Myometrial cell (primary cell): ENCODE measurements at places on chromosomes 11 and 22. TPM values are rescaled to one million over a fixed set of nuclear protein-coding genes. Genes with fewer than 3 reads are reported as not detected.

C11orf52 gene
- total RNA-seq = not detected in 2 replicates

TNNI2 gene
- total RNA-seq = not detected in 2 replicates

OR6T1 gene
- not detected in 2 replicates for total RNA-seq

RHOD gene
- 11.2 and 22.5 TPM in 2 replicates for total RNA-seq

BRSK2 gene
- not detected in 2 replicates for total RNA-seq

CCDC15 gene
- 1.7 and 8.0 TPM in 2 replicates for total RNA-seq

NRGN gene
- 11.5 and 18.8 TPM in 2 replicates for total RNA-seq

PAMR1 gene
- total RNA-seq = 68.3 and 68.9 TPM in 2 replicates

GPR83 gene
- total RNA-seq = not detected in 2 replicates

PHETA2 gene
- total RNA-seq = 27.5 and 29.4 TPM in 2 replicates

KRTAP5-9 gene
- not detected in 2 replicates for total RNA-seq

OR8D4 gene
- total RNA-seq = not detected in 2 replicates

FOLR1 gene
- 1.2 TPM in 1 of 2 replicates, not detected in the other for total RNA-seq

APOL1 gene
- 13.5 and 22.2 TPM in 2 replicates for total RNA-seq

CALCA gene
- not detected in 2 replicates for total RNA-seq

GLYATL1 gene
- 1.2 TPM in 1 of 2 replicates, not detected in the other for total RNA-seq

SCGB1C1 gene
- not detected in 2 replicates for total RNA-seq

PHF21A gene
- total RNA-seq = 7.8 and 14.2 TPM in 2 replicates

KCNJ5 gene
- not detected in 2 replicates for total RNA-seq

SCN4B gene
- total RNA-seq = not detected in 2 replicates

SLC25A22 gene
- 18.2 and 20.0 TPM in 2 replicates for total RNA-seq

OR8A1 gene
- not detected in 2 replicates for total RNA-seq

ANKK1 gene
- total RNA-seq = not detected in 2 replicates

NXPE4 gene
- total RNA-seq = not detected in 2 replicates

KCNJ11 gene
- not detected in 2 replicates for total RNA-seq

MPST gene
- 111 and 124 TPM in 2 replicates for total RNA-seq

CD3D gene
- total RNA-seq = not detected in 2 replicates

CPT1B gene
- 0.18 TPM in 1 of 2 replicates, not detected in the other for total RNA-seq

TTC36 gene
- total RNA-seq = not detected in 2 replicates

SLC15A3 gene
- 2.6 and 13.5 TPM in 2 replicates for total RNA-seq

C22orf15 gene
- total RNA-seq = 1.1 and 1.2 TPM in 2 replicates

MS4A15 gene
- total RNA-seq = not detected in 2 replicates

OR52E8 gene
- total RNA-seq = not detected in 2 replicates

HBE1 gene
- not detected in 2 replicates for total RNA-seq

PHOX2A gene
- total RNA-seq = 1.2 TPM in 1 of 2 replicates, not detected in the other

PIH1D2 gene
- 1.2 and 4.9 TPM in 2 replicates for total RNA-seq

SERPIND1 gene
- 0.29 and 0.71 TPM in 2 replicates for total RNA-seq

MS4A3 gene
- not detected in 2 replicates for total RNA-seq

CASP12 gene
- not detected in 2 replicates for total RNA-seq

PRR33 gene
- not detected in 2 replicates for total RNA-seq

FXYD2 gene
- total RNA-seq = not detected in 2 replicates

ZNF215 gene
- total RNA-seq = 5.7 and 6.3 TPM in 2 replicates

RAPSN gene
- 0.18 TPM in 1 of 2 replicates, not detected in the other for total RNA-seq

FOLR2 gene
- total RNA-seq = not detected in 2 replicates

YPEL4 gene
- total RNA-seq = 0.18 TPM in 1 of 2 replicates, not detected in the other

POTEH gene
- total RNA-seq = not detected in 2 replicates

PTPRJ gene
- 7.5 and 14.5 TPM in 2 replicates for total RNA-seq

NECTIN1 gene
- 4.0 and 4.1 TPM in 2 replicates for total RNA-seq

KCNK7 gene
- total RNA-seq = not detected in 2 replicates

CFAP300 gene
- 12.1 and 12.4 TPM in 2 replicates for total RNA-seq

SLCO2B1 gene
- not detected in 2 replicates for total RNA-seq
